ENCODE measurements at places on chromosomes 4 and X. TPM values are rescaled to one million over a fixed set of nuclear protein-coding genes. Genes with fewer than 3 reads are reported as not detected.

The MAGEA9B gene
- total RNA-seq = not detected

The GAGE2A gene
- not detected for total RNA-seq

DNA sequence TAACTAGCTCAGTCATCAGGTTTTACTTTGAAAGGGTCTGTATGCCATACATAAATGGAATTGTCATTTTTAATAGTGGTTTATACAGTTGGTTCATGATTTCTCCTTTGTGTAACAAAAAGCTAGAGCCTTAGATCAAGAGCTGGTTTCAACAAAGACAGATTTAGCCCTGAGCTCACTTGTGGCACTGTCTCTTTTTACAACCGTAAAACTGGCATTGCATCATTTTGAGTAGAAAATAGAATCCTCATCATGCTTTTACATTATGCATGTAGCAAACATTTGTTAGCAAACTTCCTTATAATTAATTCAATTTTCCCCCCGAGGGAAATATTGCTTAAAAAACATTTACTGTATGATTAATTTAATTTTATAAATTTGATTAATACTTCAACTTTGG is 1871.5 kb downstream of the ARAP2 start:
- H3K4me1 ChIP-seq = no peaks in the 10 kb centered on the region
- no peak for DNase-seq
- H3K36me3 ChIP-seq = no peaks in the 10 kb centered on the region
- no peak overlapping the region for H3K4me3 ChIP-seq
- H3K27me3 ChIP-seq = no peaks in the 10 kb centered on the region

DNA sequence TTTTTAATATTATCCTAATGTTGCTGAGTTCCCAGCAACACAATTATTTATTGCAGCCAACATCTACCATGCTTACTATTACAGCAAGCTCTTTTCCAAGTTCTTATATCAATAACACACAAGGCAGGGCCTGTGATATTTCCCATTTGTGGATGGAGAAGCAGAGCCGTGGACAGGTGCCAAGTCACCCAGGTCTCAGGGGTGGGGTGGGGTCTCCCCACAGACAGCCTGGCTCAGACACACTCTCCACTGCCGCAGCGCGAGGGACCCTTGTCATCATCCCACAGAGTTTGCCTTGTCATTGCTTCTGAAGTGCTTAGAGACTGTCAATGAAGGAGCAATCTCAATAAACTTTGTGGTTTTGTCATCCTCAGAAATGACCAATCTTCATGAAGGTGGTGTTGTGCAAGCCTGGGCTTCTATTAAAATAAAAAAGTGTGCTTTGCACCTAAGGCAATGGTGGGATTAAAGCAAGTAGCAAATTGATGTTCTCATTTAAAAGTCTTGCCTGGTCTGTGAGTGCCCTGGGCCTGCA is 76.1 kb downstream of the SORBS2 start:
- no peak overlapping the region for H3K27ac ChIP-seq
- H3K27me3 ChIP-seq = no peaks in the 10 kb centered on the region
- no peak for DNase-seq

DNA sequence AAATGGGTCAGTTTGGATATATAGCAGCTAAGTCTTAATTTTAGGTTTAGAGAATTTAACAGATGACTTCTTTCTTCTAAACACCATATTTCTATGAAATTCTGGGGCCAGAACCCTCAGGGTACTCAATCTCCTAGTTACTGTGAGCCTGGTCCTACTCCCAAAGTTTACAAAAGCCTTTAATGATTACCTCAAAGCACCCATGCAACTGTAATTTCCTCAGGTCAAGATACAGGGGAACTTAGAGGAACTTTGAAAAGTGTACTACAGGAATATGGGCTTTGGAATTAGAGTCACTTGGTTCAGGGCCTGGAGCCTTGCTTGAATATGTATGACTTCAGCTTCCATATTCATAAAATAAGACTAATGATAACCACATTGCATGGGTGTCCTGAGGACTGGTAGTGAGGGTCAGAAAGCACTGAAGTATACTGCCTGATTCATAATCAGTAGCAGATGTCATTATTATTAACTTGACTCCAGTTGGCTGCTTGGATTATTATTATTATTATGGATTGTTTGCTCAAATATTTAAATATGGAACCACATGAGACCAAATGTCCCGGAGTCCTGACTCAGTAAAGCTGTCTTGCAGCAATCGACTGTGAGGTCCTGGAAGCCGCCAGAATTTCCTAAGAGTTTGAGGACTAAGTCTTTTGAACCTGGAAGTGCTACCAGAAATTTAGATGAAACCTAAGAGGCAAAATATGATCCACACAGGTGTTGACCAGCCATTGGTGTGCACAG is 2.0 kb upstream of the ADH7 start:
- no peaks in the 10 kb centered on the region for H3K36me3 ChIP-seq
- H3K27ac ChIP-seq = no peak overlapping the region
- H3K4me3 ChIP-seq = no peak overlapping the region
- H3K27me3 ChIP-seq = no peaks in the 10 kb centered on the region
- no peak for DNase-seq

The TLL1 gene
- total RNA-seq = not detected

The CDX4 gene
- total RNA-seq = not detected

The LRCH2 gene
- total RNA-seq = 0.03 TPM

GRCh38 chr4:18882468-18882867 is 860.9 kb upstream of the LCORL start:
- no peaks in the 10 kb centered on the region for H3K27me3 ChIP-seq
- H3K27ac ChIP-seq = peak overlapping the region; percentile 87
- H3K36me3 ChIP-seq = no peaks in the 10 kb centered on the region
- H3K4me1 ChIP-seq = peaks cover 12% of the 10 kb centered on the region
- H3K4me3 ChIP-seq = no peak overlapping the region

DNA sequence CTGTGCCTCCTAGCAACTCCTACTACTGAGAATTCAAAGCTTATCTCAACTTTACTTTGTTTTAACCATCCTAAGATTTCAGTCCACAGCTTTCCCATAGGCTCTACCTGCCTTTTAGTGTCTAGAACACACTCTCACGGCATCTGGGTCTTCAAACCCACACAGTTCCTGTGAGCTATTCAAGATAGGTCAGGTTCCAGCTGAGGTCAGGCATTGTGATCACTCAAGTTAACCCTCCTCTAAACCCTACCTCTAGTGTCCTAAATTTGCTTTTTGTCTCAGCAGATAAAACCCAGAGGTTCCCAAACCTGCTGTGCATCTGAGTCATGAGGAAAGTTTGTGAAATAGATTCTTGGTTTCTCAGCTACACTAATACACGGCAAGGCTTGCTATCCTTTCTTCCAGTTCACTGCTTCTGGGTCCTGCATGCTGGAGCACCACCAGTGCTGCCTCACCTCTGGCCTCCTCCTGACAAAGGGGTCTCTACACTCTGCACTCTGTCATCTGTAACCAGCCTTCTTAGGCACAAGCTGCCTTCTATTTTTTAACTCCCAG is 324.6 kb upstream of the MAGEB2 start:
- H3K4me1 ChIP-seq = no peaks in the 10 kb centered on the region
- H3K27ac ChIP-seq = no peak overlapping the region
- H3K36me3 ChIP-seq = no peaks in the 10 kb centered on the region
- DNase-seq = no peak
- no peak overlapping the region for H3K4me3 ChIP-seq
- no peaks in the 10 kb centered on the region for H3K27me3 ChIP-seq

DNA sequence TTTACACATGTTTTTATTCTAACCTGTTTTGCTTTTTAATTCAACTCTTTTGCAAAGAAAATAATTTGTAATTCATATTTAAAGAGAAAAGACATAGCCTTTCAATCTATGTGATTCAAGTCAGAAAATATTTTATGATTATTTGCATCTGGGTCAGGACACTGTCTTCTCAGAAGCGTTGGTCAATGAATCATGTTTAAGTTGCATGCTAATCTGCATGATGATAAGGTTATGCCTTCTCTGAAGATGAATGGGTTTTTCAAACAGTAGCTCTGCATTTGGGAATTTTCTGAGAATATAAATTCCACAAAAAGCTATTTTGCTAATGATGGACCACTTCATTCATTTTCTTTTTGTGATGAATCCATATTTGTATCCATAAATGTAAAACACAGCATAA is 282.5 kb downstream of the TMA16 start:
- no peaks in the 10 kb centered on the region for H3K36me3 ChIP-seq
- no peak for DNase-seq
- no peak overlapping the region for H3K4me3 ChIP-seq
- H3K4me1 ChIP-seq = no peaks in the 10 kb centered on the region
- no peak overlapping the region for H3K27ac ChIP-seq
- H3K27me3 ChIP-seq = no peaks in the 10 kb centered on the region

The NUDT10 gene
- total RNA-seq = 7.8 TPM

GRCh38 chrX:68433155-68433980 is at the start of gene OPHN1:
Gene OPHN1 (minus strand): TSS chrX:68433495. CDS start chrX:68433020, 475 bp downstream.
- H3K36me3 ChIP-seq = peaks cover 10% of the 10 kb centered on the region
- peak within 1 kb of the TSS; percentile 56 for H3K27ac ChIP-seq
- DNase-seq = peak; percentile 78
- H3K4me3 ChIP-seq = peak within 1 kb of the TSS; percentile 53
- H3K4me1 ChIP-seq = peaks cover 53% of the 10 kb centered on the region

The PNMA5 gene
- 0.08 TPM for total RNA-seq

The HSFX3 gene
- total RNA-seq = not detected

GRCh38 chrX:113950081-113950678 is 633.7 kb upstream of the HTR2C start:
- H3K36me3 ChIP-seq = no peaks in the 10 kb centered on the region
- H3K4me3 ChIP-seq = no peak overlapping the region
- no peak overlapping the region for H3K27ac ChIP-seq
- H3K27me3 ChIP-seq = no peaks in the 10 kb centered on the region
- DNase-seq = no peak

- DNase-seq = no peak
- H3K36me3 ChIP-seq = no peaks in the 10 kb centered on the region
- H3K4me3 ChIP-seq = no peak overlapping the region
These were observed 4.5 kb downstream of the CHRDL1 start for GRCh38 chrX:110791071-110791470.

DNA sequence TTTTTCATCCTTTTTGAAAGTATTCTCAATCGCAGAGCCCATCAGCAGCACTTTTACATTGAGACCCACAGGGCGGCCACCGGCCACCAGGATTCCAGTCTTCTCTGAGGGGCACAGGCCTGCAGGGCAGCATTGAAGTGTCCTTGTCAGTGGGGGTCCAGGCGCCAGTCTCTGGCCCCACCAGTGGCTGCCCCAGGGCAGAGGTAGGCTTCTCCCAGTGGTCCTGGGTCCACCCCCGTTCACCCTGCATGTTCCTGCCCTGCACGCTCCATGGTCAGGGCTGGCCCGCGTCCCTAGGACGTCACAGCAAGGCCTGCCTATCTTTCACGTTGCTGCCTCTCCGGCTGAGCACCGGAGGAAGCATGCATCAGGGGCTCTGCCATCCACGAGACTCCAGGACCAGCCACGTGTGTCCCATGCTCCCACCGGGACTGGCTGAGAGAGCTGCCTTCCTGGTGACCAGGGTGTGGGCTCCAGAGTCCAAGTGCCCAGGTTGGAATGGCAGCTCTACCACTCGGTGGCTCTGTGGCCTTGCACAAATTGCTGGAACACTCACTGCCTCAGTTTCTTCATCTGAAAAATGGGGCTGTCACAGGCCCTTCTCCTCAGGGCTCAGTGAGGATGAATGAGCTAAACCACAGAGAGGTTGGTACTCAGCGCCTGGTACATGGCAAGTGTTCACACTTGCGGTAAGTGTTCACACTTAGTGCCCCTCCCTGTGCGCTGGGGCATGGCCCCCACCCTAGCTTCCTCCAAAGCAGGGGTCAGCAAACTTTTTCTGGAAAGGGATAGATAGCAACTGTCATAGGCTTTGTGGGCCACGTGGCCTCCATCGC is 30.7 kb upstream of the JAKMIP1 start:
- no peak for DNase-seq
- H3K4me3 ChIP-seq = no peak overlapping the region
- no peaks in the 10 kb centered on the region for H3K27me3 ChIP-seq
- H3K27ac ChIP-seq = no peak overlapping the region

The ELF2 gene
- 27.0 TPM for total RNA-seq

DNA sequence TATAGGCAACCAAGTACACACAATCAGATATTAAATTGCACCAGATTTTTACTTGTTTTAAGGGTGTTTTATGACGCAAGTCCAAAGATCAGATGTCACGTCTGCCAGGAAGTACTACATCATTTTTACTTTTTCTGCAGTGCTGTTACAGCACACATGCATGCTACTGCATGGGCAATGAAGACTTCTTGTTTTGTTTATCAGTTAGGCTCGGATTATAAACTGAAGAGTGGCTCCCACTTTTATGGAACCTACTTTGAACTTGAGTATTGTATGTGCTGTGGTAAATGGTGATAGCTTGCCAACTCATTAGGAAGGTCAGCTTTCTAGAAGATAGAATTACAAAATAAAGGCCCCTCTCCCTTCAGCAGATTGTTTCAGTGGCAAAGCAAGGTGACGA is 131.6 kb downstream of the CEP135 start:
- no peak overlapping the region for H3K4me3 ChIP-seq
- DNase-seq = no peak
- no peak overlapping the region for H3K27ac ChIP-seq
- H3K36me3 ChIP-seq = no peaks in the 10 kb centered on the region

- H3K27me3 ChIP-seq = no peaks in the 10 kb centered on the region
- peaks cover 5% of the 10 kb centered on the region for H3K36me3 ChIP-seq
These were observed 1.5 kb downstream of the KLHL2 start for GRCh38 chr4:165208741-165209388.

The VCX3B gene
- not detected for total RNA-seq

DNA sequence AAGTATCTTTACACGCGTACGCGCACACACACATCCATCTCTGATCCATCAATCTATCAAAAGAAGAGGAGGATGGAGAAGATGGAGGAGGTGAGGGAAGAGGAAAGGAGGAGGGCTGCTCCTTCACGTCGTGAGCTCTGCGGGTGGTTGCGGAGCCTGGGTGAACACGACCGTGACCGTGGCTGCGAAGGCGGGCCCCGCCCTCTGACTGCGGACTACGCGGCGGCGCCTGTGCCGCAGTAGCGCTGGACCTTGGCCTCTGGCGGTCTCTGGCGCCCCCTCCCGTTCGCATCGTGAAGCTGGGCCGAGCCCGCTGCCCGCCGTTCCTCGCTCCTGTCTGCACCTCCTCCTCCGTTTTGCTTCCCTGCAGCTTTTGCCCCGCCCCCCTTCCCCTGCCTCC is 37.7 kb upstream of the ARAF start:
- peak; percentile 75 for DNase-seq
- 0 out of 2 replicates have a peak, but pooled peaks cover 3% of the 10 kb centered on the region for H3K4me1 ChIP-seq
- no peaks in the 10 kb centered on the region for H3K27me3 ChIP-seq
- H3K27ac ChIP-seq = no peak overlapping the region
- no peaks in the 10 kb centered on the region for H3K36me3 ChIP-seq
- peak overlapping the region; percentile 38 for H3K4me3 ChIP-seq

GRCh38 chr4:92234393-92235176 is 69.2 kb upstream of the GRID2 start:
- no peak overlapping the region for H3K4me3 ChIP-seq
- H3K4me1 ChIP-seq = peaks cover 45% of the 10 kb centered on the region
- peak overlapping the region; percentile 92 for H3K27ac ChIP-seq
- DNase-seq = peak; percentile 58

The PDCL2 gene
- not detected for total RNA-seq

DNA sequence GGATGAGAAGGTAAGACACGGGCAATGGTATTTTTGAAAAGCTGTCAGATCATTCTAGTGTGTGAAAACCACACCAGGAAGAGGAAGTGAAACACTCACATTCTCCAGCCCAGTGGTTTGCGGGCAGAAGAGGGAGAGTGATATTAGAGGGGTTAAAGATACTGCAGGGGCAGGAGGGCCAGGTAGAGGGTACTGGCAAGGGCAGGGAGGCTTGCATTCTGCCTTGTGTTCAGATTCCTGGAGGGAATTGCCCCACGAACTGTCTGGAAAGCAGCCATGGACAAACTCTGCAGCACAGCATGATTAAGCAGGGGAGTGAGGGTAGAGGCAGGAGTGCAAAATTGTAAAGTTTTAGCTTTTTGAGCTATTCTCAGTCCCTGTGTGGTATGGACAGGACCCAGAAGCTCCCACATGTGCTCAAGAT is 30.9 kb downstream of the NIPAL1 start:
- H3K36me3 ChIP-seq = no peaks in the 10 kb centered on the region
- no peak overlapping the region for H3K4me3 ChIP-seq
- DNase-seq = no peak
- H3K27ac ChIP-seq = no peak overlapping the region

All from SJSA1 (cell line).